Urinary bladder (tissue), 4 donors: ENCODE measurements at places on chromosomes 3 and 15. TPM values are rescaled to one million over a fixed set of nuclear protein-coding genes. Genes with fewer than 3 reads are reported as not detected.

DNA sequence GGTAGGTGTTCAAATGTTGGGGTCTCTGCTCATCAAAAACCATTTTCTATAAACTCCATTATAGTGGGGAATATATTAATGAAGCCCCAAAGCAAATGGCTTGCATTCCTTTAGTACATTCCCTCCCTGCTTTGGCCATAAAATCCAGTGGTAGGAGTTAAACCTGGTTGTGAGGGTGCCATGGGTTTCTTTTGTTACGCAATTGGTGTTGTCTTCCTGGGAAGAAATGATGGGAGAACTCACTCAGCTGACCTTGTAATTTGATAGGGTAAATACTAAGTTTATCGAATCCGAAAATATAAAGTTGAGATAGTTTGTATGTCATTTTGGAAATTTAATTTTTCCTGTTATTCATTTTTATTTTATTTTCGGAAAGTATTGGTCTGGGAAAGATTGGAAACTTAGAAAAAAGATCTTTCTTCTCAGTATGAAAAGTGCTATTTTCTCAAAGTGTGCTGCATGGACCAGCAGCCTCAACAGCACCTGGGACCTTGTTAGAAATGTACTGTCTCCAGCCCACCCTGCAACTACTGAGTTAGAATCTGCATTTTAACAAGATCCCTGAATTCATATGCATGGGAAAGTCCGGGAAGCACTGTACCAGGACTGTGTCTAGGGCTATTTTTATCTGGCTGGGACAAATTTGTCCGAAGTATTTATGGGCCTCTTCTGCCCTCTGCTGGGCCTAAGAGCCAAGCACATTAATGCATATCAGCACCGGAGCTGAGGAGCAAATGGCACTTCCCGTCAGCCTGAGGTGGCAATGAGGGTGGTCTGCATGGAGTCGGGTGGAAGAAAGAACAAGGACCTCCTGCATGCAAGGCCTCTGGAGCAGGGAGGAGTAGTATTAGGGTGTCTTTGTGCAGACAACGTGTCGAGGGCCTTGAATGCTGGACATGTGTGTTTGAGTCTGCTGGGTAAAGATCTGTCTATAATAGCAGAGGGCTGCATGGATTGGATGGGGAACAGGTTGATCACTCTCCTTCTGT, 54.7 kb downstream of the FAM81A start:
- peak; percentile 32 for DNase-seq

GRCh38 chr3:140736863-140737460, 59.1 kb downstream of the TRIM42 start:
- no peak for DNase-seq

Gene ISY1
- total RNA-seq: 30.1 TPM

Gene CHRNB4
- total RNA-seq: 0.53 TPM
